MCF 10A (cell line): ENCODE measurements at places on chromosomes 11 and 22. TPM values are rescaled to one million over a fixed set of nuclear protein-coding genes. Genes with fewer than 3 reads are reported as not detected.
A peak's percentile ranks its signal among the peaks of the same experiment; 100 is the strongest.

DNA sequence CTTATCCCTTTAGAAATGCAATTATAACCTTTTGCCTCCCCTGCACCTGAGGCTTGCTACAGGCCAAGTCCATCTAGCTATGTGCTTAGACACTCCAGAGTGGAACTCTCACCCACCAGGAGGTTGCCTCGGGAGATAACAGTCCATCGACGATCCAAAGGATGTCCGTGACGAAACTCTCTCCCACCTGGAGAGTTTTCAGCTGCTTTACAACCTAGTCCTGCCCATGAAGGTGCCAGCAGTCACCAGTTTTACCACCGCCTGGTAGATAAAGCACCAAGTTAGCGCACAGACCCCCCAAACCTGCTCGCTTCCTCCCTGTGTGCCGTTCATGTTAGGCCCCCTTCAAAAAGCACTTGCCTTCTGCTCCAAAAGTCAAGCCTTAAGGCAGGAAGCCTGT is 53.1 kb upstream of the SHISAL1 start:
- no peak overlapping the region for H3K27ac ChIP-seq
- no peaks in the 10 kb centered on the region for H3K27me3 ChIP-seq
- no peaks in the 10 kb centered on the region for H3K36me3 ChIP-seq
- H3K4me1 ChIP-seq: peaks cover 21% of the 10 kb centered on the region

DNA sequence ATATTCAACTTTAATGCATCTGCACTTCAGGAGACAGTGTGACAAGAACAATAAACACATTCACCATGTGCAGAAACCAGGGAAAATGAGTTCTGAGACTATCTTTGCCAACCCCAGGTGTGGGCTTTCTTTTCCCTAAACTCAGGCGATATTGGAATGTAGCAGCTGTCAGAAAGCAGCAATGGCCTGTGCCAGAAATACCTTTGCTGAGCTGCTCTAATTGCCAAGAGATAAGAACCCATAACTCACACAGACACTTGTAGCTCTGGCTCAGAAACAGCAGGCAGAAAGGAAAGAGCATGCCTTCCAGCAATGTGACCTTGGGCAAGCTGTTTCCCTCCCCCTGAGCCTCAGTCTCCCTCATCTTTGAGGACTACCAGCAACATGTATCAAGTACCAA is 77.6 kb downstream of the PLEKHA7 start:
- no peaks in the 10 kb centered on the region for H3K4me1 ChIP-seq
- H3K27ac ChIP-seq: no peak overlapping the region
- DNase-seq: no peak
- H3K27me3 ChIP-seq: no peaks in the 10 kb centered on the region
- H3K36me3 ChIP-seq: no peaks in the 10 kb centered on the region

GRCh38 chr11:126702987-126703386 is 297.6 kb downstream of the KIRREL3 start:
- H3K4me3 ChIP-seq: no peak overlapping the region
- peaks cover 6% of the 10 kb centered on the region for H3K36me3 ChIP-seq
- H3K27ac ChIP-seq: no peak overlapping the region
- no peaks in the 10 kb centered on the region for H3K4me1 ChIP-seq
- H3K27me3 ChIP-seq: no peaks in the 10 kb centered on the region
- DNase-seq: no peak

DNA sequence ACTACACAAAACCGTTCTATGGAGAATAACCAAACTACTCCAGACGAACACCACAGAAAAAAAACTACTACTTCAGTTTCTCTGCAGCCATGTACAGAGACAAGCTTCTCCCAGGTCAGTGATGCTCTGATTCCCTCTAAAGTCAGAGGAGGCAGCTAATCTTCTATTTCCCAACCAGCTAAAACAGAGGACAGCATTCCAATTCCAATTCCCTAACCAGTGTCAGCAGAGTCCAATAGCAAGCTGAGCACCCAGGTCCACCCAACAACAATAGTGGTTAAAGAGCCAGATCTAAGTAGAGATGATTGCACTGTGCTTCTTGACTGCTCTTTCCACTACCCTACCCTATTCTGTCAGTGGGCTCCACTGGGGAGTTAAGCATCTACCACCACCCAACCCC is 6.7 kb downstream of the XKR3 start:
- peak overlapping the region; percentile 5 for H3K27ac ChIP-seq
- H3K4me3 ChIP-seq: no peak overlapping the region
- no peak for DNase-seq
- peaks cover 10% of the 10 kb centered on the region for H3K4me1 ChIP-seq
- no peaks in the 10 kb centered on the region for H3K36me3 ChIP-seq
- no peaks in the 10 kb centered on the region for H3K27me3 ChIP-seq

DNA sequence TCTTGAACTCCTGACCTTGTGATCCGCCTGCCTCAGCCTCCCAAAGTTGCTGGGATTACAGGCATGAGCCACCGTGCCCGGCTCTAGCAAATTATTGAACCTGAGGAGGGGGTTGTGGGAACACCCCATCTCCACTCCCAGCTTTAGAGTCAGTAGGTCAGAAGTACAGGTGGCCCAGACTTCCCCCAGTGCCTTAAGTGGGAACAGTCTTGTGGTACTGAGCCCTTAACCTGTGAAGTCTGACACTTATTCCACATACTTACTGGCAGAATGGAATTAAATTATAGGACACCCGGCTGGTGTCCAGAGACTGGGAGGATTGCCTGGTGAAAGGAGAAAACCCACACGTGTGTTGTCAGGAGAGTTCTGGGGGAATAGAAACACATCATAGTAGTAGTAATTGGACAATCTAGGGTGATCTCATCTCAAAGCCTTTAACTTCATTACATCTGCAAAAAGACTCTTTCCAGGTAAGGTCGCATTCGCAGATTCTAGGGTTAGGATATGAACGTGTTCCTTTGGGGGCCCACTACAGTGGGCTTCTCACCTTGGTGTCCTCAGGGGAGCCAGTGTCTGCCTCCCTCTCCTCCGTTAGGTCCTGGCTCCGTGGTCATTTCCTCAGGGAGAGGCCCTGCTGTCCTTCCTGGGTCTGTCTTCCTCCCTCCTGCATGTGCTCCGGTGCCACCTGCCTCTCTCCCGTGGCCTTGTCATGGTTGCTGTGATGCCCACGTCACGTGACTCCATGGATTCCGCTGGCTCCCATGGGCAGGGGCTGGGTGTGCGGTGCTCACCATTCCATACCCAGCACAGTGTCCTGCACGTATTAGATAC is 63.8 kb downstream of the BCR start:
- H3K27ac ChIP-seq: no peak overlapping the region
- no peak overlapping the region for H3K4me3 ChIP-seq
- H3K27me3 ChIP-seq: no peaks in the 10 kb centered on the region

- no peaks in the 10 kb centered on the region for H3K27me3 ChIP-seq
- H3K4me1 ChIP-seq: peaks cover 52% of the 10 kb centered on the region
- H3K36me3 ChIP-seq: no peaks in the 10 kb centered on the region
- DNase-seq: peak; percentile 76
Observed at GRCh38 chr22:23220485-23221350, 40.4 kb downstream of the BCR start.

DNA sequence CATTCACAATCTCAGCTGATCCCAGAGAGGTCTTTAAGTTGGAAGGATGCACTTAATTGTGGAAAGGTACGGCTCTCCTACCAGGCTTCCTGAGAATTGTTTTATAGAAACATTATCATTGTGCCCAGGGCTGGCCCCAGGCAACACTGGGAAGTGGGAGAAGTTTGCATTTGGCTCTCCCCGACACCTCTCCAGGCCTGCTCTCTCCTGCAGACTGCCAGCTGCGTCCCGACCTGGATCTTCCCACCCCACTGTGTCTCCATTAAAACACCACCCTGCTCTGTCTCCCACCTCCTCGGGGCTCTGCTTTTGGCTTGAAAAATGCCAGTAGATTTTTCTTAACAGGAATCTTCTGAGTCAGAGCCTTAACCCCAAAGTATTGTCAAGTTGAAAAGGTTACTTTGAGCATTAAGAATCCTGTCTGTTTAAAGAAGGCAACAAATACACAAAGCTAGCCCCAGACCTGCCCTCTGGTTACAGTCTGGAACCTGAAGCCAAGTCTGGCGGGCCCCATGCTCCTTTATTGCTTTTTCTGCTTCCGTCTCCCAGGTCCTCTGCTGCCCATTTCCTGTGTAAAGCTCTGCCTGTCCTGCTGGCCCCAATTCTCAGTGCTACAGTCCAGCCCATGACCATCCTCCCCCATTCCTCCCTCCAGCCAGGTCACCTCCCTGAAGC is 530.2 kb downstream of the SOX6 start:
- no peak overlapping the region for H3K27ac ChIP-seq
- H3K36me3 ChIP-seq: no peaks in the 10 kb centered on the region
- H3K4me3 ChIP-seq: no peak overlapping the region
- no peak for DNase-seq
- H3K4me1 ChIP-seq: peaks cover 5% of the 10 kb centered on the region
- no peaks in the 10 kb centered on the region for H3K27me3 ChIP-seq

- H3K27ac ChIP-seq: no peak overlapping the region
- no peaks in the 10 kb centered on the region for H3K4me1 ChIP-seq
- no peaks in the 10 kb centered on the region for H3K36me3 ChIP-seq
- DNase-seq: no peak
- H3K4me3 ChIP-seq: no peak overlapping the region
Observed at GRCh38 chr11:21121991-21122390, 452.6 kb downstream of the NELL1 start.

DNA sequence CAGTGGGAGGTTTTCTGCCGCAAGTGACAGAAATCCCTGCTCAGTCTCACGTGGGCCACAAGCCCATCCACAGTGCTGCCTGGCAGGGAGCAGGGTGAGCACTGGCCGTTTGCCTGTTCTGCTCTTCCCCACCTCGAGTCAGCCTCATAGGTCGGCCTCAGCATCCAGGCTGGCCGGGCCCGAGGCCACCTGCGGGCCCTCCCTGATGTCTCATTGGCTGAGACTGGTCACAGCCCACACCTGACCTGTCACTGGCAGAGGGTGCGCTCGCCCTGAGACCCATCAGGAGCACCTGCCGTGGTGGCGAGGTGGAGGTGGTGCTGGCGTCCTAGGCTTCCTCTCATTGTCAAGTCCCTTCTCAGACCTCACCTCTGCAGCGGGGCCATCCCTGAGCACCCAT is 72.1 kb downstream of the ELFN2 start:
- no peak overlapping the region for H3K4me3 ChIP-seq
- no peaks in the 10 kb centered on the region for H3K36me3 ChIP-seq
- DNase-seq: no peak
- no peaks in the 10 kb centered on the region for H3K4me1 ChIP-seq

- no peak overlapping the region for H3K4me3 ChIP-seq
- H3K36me3 ChIP-seq: no peaks in the 10 kb centered on the region
- no peak overlapping the region for H3K27ac ChIP-seq
- peak; percentile 83 for DNase-seq
Observed at GRCh38 chr22:24525416-24526037, 29.4 kb downstream of the GUCD1 start.

DNA sequence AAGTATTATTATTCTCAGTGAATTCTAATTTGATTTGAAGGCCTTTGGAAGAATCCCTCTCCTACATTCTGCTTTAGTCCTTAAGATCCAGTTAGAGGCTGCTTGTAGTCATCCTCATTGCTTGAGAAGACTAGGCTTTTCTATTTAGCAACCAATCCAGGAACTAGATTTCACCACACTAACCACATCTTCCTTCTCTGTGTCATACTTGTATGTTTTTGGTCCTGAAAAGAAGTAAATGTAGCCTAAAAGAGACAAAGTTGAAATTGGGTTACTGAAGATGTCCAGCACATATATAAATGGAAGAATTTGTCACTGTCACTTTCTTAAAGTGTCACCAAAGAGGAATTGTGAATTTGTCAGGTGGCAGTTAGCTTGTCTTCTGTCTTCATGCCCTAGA is 46.6 kb upstream of the MMP7 start:
- H3K4me1 ChIP-seq: peaks cover 6% of the 10 kb centered on the region
- H3K27ac ChIP-seq: no peak overlapping the region
- no peaks in the 10 kb centered on the region for H3K36me3 ChIP-seq
- DNase-seq: no peak
- no peaks in the 10 kb centered on the region for H3K27me3 ChIP-seq

DNA sequence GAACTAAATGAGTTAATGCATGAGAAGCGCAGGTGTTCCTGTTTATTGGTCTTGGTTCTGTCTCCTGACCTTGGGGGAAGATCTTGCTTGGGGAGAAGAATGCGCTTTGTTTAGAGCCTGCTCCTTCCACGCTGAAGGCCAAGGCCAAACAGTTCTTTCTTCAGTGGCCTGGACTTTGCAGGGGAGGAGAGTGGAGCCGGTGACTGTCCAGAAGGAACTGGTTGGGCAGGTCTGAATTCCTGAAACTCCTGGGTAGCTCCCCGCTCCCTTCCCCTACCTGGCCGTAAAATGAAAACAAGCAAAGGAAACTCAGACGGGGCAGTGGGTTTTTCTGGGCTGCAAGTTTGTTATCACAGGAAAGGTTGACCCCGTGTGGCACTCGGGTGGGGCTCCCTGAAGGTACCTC is 3.6 kb downstream of the ARHGAP8 start:
- no peak overlapping the region for H3K27ac ChIP-seq
- no peak for DNase-seq
- peaks cover 29% of the 10 kb centered on the region for H3K4me1 ChIP-seq
- H3K36me3 ChIP-seq: no peaks in the 10 kb centered on the region
- no peak overlapping the region for H3K4me3 ChIP-seq

- H3K4me1 ChIP-seq: no peaks in the 10 kb centered on the region
- no peak for DNase-seq
Observed at GRCh38 chr11:94272738-94273313, 31.6 kb upstream of the IZUMO1R start.

GRCh38 chr11:10204021-10204420 is 90.0 kb downstream of the SBF2 start:
- no peak overlapping the region for H3K4me3 ChIP-seq
- no peak for DNase-seq
- H3K27ac ChIP-seq: no peak overlapping the region

- peaks cover 9% of the 10 kb centered on the region for H3K36me3 ChIP-seq
- H3K4me1 ChIP-seq: peaks cover 60% of the 10 kb centered on the region
- H3K27ac ChIP-seq: no peak overlapping the region
- H3K27me3 ChIP-seq: no peaks in the 10 kb centered on the region
- no peak for DNase-seq
- no peak overlapping the region for H3K4me3 ChIP-seq
Observed at GRCh38 chr11:94147433-94147845, 18.8 kb downstream of the PANX1 start.

DNA sequence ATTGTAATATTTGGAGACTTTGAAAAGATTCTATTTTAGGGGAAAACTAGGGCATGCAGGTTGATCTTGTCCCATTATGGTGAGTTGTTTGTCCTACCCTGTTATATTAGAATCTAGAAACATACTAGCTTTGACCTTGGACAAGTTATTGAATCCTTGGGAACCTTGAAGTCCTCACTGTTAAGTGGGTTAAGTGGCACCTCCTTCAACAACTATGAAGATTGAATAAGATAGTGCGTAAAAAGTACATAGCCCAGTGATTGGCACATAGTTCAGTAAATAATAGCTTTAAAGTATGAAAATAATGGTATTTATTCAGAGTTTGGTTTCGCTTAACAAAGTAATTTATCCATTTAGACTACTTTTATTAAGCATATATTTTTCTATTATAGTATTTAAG is 51.6 kb downstream of the MTMR3 start:
- H3K4me1 ChIP-seq: no peaks in the 10 kb centered on the region
- no peaks in the 10 kb centered on the region for H3K36me3 ChIP-seq
- H3K4me3 ChIP-seq: no peak overlapping the region
- no peaks in the 10 kb centered on the region for H3K27me3 ChIP-seq
- H3K27ac ChIP-seq: no peak overlapping the region
- DNase-seq: no peak

SLC5A12 gene
- total RNA-seq: not detected in 2 replicates

KCNQ1OT1 gene
- total RNA-seq: 1.3 and 1.7 TPM in 2 replicates

CSF2RB gene
- not detected in 2 replicates for total RNA-seq

CASP1 gene
- total RNA-seq: 27.2 and 34.4 TPM in 2 replicates

E2F8 gene
- 0.88 and 1.2 TPM in 2 replicates for total RNA-seq

SLC17A6 gene
- total RNA-seq: not detected in 2 replicates

RBM4B gene
- 9.5 and 13.5 TPM in 2 replicates for total RNA-seq

FHIP1B gene
- total RNA-seq: 44.6 and 51.1 TPM in 2 replicates

CLCF1 gene
- 5.8 and 7.0 TPM in 2 replicates for total RNA-seq
